Ascending aorta (tissue), 2 donors: ENCODE measurements at places on chromosomes 5 and 9. TPM values are rescaled to one million over a fixed set of nuclear protein-coding genes. Genes with fewer than 3 reads are reported as not detected.

MEIKIN gene
- not detected for total RNA-seq

RABL6 gene
- 70.9 TPM for total RNA-seq

PCDHA9 gene
- total RNA-seq, result not detected

CATSPER3 gene
- not detected for total RNA-seq

ZNF454 gene
- total RNA-seq, result 2.8 TPM

BTNL8 gene
- total RNA-seq, result not detected

CER1 gene
- total RNA-seq, result not detected

PRUNE2 gene
- total RNA-seq, result 200 TPM

LEAP2 gene
- total RNA-seq, result 0.21 TPM

SARDH gene
- total RNA-seq, result 1.3 TPM

SVEP1 gene
- 41.8 TPM for total RNA-seq

SHC3 gene
- total RNA-seq, result 0.85 TPM

FRRS1L gene
- 0.11 TPM for total RNA-seq
